ENCODE measurements at places on chromosomes 13 and 19.

DNA sequence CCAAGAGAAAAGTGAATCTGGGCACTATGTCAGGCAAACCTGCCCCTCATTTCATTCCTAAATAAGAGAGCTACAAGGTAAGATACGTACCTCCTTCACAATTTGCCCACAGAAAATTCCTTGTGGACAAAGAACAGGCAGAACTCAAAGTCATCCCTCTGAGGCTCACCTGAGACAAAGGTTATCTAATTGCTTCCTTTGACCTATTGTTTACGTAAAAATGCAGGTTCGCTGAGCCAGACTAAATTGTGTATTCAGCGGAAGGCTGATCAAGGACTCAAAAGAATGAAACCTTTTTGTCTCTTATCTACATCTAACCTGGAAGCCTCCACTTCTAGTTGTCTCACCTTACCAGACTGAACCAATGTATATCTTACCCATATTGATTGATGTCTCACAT is 213.3 kb downstream of the POSTN start:
- no peak for DNase-seq

DNA sequence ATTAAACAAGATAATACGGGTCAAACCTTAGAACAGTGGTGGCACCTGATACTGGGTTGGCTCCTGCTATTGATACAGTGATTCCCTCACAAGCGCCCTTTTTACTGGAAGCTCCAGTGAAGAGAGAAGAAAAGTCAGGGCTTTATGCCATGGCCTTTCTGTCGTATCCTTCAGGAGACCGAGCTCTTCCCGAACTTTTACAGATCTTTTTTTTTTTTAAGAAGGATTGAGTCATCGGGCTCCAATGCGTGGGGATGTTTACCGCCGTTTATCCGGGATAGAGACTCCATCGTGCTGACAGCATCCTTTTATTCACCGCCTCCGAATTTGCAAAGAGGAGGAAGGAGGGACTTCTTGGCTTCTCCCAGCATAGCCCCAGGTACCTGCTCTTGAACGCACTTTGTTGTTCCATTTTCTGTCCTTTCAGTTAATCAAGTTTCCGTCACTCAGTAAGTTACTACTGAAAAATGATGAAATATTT is 574 bp downstream of the ZNF227 start:
- no peak for DNase-seq

GRCh38 chr19:1408300-1409203 is 1.2 kb downstream of the DAZAP1 start:
- DNase-seq, result no peak

DNA sequence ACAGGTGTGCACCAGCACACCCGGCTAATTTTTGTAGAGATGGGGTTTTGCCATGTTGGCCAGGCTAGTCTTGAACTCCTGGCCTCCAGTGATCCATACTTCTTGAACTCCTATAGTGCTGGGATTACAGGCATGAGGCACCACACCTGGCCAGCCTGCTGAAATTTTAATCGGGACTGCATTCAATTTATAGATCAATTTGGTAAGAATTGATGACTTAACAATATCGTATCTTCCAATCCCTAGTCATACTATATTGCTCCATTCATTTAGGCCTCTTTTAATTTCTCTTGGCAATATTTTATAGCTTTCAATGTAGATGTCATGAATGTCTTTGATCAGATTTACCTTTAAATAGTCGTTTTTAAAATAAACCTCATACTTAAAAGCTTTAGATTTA is 5.6 kb upstream of the ZNF45 start:
- no peak for DNase-seq

- no peak for DNase-seq
These were observed 52.0 kb upstream of the TNFRSF19 start for GRCh38 chr13:23518231-23518630.

DNA sequence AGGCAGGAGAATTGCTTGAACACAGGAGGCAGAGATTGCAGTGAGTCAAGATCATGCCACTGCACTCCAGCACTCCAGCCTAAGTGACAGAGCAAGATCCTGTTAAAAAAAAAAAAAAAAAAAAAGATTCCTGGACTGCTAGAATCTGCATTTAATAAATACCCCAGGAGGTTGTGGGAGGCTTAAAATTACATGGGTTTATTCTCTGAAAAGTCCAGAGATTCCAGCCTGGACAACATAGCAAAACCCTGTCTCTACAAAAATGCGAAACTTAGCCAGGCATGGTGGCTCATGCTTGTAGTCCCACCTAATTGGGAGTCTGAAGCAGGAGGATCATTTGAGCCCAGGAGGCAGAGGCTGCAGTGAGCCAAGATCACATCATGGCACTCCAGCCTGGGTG is 9.5 kb upstream of the SLC1A5 start:
- no peak for DNase-seq

DNA sequence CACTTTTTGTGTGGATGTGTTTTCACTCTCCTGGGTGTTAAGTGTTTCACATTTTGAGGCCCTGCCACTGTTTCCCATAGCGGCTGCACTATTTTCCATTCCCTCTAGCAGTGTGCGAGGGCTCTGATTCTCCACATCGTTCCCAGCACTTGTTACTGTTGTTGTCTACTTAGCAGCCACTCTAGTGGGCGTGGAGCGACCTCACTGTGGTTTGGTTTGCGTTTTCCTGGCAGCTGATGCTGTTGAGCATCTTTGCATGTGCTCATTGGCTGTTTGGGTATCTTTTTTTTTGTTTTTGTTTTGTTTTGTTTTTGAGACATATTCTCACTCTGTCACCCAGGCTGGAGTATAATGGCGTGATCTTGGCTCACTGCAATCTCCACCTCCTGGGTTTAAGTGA is 14.4 kb downstream of the NAXD start:
- DNase-seq, result no peak
